Activated CD4-positive, alpha-beta T cell treated with anti-CD3 and anti-CD28 coated beads, Interleukin-2, amount 10 ng/mL, durations not matched to agents 24 days and 14 days (primary cell): ENCODE measurements at places on chromosomes 16 and 17. TPM values are rescaled to one million over a fixed set of nuclear protein-coding genes. Genes with fewer than 3 reads are reported as not detected.

The C16orf54 gene
- total RNA-seq: 17.0 and 17.8 TPM in 2 replicates

The EVI2B gene
- 16.6 and 18.7 TPM in 2 replicates for total RNA-seq

The DHODH gene
- 31.8 and 33.7 TPM in 2 replicates for total RNA-seq

DNA sequence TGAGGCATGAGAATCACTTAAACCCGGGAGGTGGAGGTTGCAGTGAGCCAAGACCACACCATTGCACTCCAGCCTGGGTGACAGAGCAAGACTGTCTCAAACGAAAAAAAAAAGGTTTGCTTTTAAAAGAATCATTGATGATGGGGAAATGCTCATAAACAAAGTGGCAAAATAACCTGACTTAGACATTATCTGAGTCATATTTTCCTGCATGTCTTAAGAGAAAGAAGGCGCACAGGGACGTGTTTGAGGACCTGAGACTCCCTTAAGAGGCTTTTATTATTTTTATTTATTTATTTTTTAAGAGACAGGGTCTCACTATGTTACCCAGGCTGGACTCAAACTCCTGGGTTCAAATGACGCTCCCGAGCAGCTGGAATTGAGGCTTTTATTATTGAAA lies 5.7 kb upstream of the PRPSAP1 start:
- no peak for DNase-seq

GRCh38 chr16:55508941-55509931 lies at the start of gene LPCAT2:
TSS of gene LPCAT2 (plus strand) at chr16:55509072. CDS start at chr16:55509182, 110 bp downstream.
- DNase-seq: peak; percentile 89

DNA sequence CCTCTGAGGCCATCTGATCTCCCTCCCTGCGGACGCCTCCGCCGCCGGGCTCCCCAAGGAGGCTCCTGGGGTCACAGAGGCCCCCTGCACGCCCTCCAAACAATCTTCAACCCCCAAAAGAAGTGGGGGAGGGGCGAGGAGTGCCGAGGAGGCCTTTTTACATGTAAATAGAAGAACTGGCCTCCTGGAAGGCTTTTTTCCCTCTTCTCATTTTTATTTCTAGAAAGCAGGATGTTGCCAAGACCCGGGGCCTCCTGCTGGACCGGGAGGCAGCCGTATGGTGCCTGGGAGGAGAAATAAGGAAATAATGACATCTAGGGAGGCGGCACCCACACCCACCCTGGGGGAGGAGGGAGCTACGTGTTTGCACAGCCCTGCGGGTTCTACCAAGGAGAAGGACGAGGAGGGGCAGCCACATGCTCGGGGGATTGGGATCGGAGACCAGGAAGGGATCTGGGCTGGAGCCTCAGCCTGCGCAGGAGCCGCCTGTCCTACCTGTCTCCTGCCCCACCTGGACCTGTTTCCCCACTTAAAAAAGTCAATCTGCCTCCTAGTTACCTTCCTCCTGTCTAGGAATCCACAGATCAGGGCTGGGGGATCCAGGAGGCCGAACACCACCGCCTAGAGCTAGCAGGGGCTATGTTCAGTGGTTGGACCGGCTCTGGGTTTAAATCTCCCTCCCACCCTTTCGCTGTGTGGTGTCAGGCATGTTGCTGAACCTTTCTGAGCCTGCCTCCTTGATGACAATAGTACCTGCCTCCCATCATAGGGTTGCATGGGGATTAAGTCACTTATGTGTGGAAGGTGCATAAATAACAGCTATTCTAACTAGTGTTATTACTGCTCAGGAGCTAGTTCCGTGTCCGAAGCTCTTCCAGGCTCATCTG lies 175.7 kb upstream of the GSE1 start:
- no peak for DNase-seq

GRCh38 chr17:8124350-8125153 lies 646 bp upstream of the HES7 start:
- DNase-seq: peak; percentile 76

DNA sequence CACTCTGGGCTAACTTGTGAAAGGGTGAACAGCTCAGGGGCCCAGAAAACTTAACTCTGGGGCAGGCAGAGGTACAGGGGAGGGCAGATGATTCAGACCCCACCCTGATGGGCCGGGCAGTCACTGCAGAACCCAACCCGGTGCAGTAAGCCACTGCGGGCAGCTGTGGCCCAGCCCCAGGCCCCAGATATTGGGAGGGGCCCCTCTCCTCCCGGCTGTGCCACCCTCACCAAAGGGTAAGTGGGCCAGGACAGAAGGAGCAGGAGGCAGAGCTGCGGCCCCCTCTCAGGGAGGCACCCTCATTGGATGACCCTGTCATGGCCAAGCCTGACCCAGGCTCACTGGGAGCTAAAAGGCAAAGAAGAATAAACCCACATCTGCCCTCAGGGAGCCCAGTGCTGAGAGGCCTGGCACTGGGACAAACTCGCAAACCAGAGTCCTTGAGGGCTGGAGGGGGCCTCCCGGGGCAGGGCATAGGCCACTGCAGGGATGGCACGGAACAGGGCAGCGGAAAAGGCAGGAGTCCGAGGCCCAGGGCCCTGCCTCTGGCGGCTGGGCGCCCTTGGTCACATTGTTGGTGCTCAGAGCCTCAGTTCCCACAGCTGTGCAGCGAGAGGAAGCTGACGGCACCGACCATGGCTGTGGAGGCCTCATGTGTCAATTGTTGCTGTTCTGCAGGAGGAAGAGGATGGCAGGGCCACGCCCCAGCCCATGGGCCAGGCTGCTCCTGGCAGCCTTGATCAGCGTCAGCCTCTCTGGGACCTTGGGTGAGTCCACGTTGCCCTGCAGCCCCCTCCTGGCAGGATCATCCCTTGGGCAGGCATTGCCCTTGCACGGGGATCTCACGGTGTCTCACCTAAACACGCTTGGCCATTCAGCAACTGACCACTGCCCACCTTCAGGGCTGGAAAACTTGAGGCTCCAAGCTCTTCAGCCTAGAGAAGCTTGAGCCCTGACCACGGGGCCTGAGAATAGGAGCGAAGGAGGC lies 3.1 kb downstream of the ITGB4 start:
- DNase-seq: no peak

DNA sequence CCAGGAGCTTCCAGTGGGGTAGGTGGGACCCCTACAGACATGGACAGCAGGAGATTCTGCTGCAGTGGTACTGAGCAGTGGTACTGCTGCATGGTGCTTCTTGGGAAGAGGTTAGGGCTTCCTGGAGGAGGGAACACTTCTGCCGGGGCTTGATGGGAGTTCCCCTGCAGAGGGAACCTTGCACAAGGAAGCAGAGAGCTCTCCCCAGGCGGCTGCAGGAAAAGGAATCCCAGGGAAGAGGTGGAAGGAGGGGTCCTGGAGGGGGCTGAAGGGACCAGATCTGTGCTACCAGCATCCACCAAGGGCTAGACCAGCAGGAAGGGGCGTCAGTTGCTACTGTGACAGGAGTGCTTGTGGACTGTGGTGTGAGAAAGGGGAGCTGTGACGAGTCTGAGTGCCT lies 10.6 kb downstream of the RIPOR1 start:
- DNase-seq: no peak
